ENCODE measurements at places on chromosomes 7 and 10. TPM values are rescaled to one million over a fixed set of nuclear protein-coding genes. Genes with fewer than 3 reads are reported as not detected.
A peak's percentile ranks its signal among the peaks of the same experiment; 100 is the strongest.

The SLIT1 gene
- total RNA-seq: 0.78 TPM

The PROSER2 gene
- total RNA-seq: 29.3 TPM

The SPOCK2 gene
- total RNA-seq: 7.3 TPM

The FRMPD2 gene
- not detected for total RNA-seq

The MOGAT3 gene
- not detected for total RNA-seq

DNA sequence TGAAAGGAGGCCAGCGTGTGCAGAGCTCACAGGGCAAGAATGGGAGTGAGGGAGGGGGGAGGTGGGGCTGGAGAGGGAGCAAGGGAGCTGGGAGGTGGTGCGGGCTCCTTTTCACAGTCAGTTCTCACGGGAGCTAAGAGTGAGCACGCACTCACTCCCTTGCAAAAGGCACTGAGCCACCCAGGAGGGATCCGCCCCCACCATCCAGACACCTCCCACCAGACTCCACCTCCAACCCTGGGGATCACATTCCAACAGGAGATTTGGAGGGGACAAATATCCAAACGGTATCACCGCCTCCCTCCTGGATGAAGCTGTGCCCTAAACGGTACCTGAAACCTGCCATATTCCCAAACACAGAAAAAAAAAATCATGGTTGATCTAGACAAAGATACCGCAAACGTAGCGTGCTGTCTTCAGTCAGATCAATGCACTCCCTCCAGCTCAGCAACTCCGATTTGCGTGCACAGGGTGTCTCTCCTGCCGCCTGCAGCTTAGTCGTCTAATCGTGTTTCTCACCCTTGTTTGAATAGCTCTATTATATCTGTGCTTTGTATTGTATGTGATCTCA lies 20.3 kb upstream of the PRKAG2 start:
- DNase-seq: peak; percentile 47

DNA sequence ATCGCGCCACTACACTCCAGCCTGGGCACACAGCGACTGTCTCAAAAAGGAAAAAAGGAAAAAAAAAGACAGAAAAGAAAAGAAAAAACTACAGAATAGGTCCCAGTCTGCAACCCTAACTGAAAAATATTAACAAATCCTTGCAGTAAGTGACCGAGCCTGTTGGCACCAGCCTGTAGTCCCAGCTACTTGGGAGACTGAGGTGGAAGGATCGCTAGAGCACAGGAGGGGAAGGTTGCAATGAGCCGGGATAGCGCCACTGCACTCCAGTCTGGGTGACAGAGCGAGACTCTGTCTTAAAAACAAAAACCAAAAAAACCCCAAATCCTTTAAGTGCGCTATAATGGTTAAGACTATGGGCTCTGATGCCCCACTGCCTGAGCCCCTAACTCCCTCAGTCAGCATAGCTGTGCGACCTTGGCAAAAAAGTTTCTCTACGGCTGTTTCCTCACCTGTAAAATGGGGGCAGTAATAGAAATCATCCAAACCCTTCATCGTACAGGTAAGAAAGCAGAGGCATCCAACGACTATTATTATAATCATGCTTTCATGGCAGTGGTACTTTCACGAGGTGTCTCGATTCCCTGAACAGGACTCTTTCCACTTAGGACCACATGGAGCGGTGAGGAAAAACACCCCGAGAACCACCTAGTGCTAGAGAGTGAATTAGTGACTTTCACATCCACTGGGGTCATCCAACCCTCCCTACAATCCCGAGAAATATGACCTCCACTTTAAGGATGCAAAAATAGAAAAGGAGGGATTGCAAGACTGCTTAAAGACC lies 755 bp downstream of the TOMM7 start:
- peak; percentile 39 for DNase-seq

DNA sequence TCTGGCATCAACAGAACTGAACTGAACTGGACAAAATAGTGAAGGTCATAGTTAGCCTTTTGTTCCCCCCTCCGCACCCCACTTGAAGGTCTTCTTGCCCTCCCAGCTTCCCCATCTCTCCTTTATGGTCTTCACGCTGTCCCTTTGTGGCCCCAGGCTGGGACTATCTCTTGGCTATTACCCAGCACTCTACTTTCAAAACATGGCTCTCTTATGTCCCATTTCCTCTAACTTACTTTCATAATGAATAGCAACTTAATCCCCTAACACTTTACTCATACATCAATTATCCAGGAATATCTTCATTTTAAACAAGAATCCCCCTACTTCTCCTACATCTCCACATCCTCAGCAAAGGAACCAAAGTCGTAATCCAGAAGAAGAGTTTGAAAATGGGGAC lies 135.3 kb upstream of the ITGB1 start:
- DNase-seq: no peak

- DNase-seq: no peak
Observed at GRCh38 chr10:50552308-50552707, 71.4 kb downstream of the SGMS1 start.

GRCh38 chr10:8410506-8410905 lies 356.0 kb downstream of the GATA3 start:
- no peak for DNase-seq

GRCh38 chr10:78777466-78777865 lies 291.3 kb upstream of the ZMIZ1 start:
- DNase-seq: peak; percentile 31

DNA sequence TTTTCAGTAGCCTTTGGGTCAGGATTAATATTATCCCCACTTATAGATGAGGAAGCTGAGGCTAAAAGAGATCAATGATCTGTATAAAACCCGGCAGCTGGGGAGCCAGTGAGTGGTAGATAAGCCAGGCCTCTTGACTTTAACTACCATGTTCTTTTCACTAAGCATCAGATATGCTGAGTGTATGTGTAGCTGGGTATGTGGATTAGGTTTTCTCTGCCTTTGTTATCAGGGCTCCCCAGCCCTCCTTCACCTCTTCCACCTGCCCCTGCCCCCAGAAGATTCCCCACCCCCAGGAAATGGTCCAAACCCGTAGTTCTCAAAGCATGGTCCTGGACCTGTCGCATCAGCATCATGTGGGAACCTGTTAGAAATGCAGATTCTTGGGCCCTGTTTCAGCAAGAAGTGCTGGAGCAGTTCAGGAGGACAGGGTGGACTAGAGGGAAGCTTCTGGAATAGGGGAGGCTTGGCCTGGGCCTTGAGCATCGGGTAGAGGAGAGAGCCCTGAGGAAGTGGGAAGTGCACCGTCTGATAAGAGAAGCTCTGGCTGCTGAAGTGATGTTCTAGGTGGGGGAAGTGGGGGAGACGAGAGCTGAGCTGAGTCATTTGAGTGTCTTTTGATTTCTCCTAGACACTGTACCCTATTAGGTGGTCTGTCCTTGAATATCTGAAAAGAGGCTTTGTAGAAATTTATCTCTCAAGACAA lies 101.3 kb downstream of the HIF1AN start:
- DNase-seq: no peak

DNA sequence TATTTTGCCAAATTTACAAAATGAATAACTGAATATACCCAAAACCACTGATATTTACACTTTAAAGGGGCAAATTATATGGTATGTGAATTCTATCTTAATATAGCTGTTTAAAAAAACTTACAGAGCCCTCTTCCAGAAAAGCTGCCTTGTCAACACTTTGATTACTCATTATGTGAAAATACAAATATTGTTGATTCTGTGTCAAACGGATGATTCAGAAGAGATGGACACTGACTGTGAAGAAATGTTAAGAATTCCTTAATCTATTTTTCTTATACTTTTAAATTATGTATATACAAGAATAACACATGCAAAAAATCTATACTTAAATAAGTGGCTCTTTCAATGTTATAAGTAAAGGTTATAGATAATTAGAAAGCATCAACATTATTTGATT lies 41.5 kb downstream of the SMURF1 start:
- no peak for DNase-seq

DNA sequence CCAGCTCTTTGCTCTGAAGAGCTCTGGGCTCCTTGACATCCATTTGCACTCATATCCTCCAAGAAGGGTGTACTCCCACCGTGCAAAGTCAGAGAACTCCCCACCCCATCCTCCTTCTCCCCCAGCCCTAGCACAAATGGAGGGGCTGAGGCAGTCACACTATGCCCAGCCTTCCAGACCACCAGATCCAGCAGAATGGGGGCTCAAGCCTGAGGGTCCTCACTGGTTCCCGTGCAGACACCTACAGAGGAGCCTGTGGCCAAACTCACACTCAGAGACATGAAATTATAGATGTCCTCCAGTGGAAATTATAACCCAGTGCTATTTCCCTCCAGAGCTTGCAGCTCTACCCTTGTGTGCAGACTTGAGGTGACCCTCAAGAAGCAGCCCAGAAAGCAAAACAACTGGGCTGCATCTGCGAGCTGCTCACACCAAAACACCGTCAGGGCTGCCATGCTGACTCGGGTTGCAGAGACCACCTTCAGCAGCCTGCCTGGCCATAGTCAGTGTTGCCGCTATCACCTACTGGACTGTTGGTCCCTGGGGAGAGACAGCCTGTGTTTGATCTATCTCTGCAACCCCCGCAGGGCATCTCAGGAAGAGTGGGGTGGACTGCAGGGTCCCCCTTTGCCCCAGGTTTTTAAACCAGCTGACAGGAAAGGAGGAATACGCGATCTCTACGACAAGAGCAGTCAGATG lies 7.4 kb downstream of the ZNF488 start:
- DNase-seq: no peak

DNA sequence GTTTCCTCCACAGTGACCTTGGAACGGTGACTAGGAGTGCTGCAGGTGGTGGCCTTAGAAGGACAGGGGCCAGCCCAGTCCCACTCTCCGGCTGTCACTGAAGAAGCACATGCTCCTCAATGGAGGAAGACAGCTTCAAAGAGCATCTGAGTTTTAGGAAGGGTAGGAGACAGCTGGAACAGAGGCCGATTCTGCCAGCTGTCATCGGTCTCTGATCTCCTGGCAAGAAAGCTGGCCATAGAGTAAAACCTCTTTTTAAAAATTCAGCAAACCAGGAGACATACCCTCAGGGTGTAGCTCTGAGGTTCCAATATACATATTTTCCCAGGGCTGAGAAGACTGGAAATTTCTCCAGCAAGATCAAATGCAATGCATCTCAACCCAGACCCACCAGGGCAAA lies 55.9 kb downstream of the KCNMA1 start:
- DNase-seq: no peak

DNA sequence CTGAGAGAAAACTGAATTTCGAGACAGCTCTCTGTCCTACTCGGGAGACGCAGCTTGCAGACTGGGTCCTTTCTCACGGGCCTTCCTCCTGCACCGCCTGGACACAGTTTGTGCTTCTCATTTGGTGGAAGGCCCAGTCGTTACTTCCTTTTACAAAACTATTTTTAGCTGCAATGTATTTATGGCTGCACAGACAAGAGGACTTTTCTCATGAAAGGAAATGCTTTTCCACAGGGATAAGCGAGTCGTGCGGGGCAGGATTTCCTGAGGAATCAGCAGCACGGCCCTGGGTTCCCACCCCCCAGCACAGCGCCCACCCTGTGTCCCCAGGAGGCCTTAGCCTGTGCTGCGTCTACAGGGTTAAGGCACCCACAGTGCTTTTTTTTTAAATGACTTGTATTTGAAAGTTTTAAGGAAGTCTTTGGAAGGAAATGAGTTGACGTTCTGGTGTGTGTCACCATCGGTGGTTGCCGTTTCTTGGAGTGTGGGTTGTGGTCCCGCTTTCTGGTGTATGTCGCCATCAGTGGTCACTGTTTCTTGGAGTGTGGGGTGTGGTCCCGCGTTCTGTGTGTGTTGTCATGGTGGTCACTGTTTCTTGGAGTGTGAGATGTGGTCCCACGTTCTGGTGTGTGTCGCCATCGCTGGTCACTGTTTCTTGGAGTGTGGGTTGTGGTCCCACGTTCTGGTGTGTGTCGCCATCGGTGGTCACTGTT lies 50.9 kb downstream of the INPP5A start:
- DNase-seq: no peak

DNA sequence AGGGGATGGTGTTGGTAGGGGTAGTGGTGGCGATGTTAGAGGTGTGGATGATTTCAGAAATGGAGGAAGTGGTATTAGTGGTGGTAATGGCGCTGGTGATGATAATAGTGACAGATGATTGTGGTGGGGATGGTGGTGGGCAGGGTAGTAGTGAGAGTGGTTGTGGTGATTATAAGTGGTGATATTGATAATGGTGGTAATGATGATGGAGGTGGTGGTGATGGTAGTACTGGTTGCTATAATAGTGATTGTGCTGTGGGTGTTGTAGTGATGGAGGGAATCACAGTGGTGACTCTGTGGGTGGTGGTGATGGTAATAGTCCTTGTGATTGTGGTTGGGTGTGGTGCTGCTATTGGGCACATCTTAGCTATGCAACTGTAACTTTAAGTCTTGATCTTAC lies 61.6 kb upstream of the TBX20 start:
- DNase-seq: no peak

- no peak for DNase-seq
Observed at GRCh38 chr7:129667116-129667515, 55.6 kb downstream of the NRF1 start.

DNA sequence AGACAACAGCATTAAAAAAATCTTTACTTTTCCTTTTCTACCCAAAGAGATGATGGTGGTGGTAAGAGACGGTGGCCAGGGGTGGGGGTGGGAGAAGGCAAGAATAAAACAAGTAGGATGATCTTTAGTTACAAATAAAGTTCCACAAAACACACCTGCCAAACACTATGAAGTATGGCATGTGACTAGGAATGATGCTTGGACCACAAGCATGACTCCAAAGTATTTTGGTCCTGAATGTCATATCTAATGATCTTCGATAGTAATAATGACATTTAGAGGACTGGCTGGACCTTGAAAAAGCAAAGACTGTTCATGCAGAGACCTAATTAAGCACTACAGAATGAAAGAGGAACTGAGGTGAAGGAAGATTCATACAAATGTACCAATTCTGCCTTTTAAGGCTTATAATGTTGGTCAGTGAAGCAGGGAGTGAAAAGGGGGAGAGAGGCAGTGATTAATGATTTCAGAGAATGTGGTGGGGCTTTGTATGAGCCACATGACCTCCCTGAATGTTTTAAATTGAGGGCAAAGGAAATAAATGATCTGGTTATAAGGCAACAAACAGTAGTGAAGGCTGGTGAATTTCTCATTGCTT lies 29.6 kb upstream of the DKK1 start:
- no peak for DNase-seq

All from body of pancreas (tissue), 4 donors.